Bronchus fibroblast of lung (primary cell): ENCODE measurements at places on chromosomes 4 and X. TPM values are rescaled to one million over a fixed set of nuclear protein-coding genes. Genes with fewer than 3 reads are reported as not detected.

Gene DUSP21
- not detected in 2 replicates for total RNA-seq

Gene SMIM10L2A
- 0.15 and 0.17 TPM in 2 replicates for total RNA-seq

Gene DOCK11
- total RNA-seq, result 13.1 and 13.5 TPM in 2 replicates

Gene HTRA3
- total RNA-seq, result 3.3 and 4.4 TPM in 2 replicates

Gene PNMA6A
- total RNA-seq, result 1.8 and 3.1 TPM in 2 replicates

Gene PFKFB1
- 0.45 TPM in 1 of 2 replicates, not detected in the other for total RNA-seq

Gene FAM47E
- 0.15 and 0.17 TPM in 2 replicates for total RNA-seq

Gene PARM1
- 0.15 and 0.17 TPM in 2 replicates for total RNA-seq

Gene ENPEP
- under 0.01 and 0.15 TPM in 2 replicates for total RNA-seq

Gene MAGEA11
- not detected in 2 replicates for total RNA-seq

Gene FAM47A
- total RNA-seq, result not detected in 2 replicates

Gene FAM9A
- total RNA-seq, result not detected in 2 replicates

Gene COL4A6
- total RNA-seq, result 2.0 and 2.7 TPM in 2 replicates

Gene NSUN7
- total RNA-seq, result 0.67 and 0.74 TPM in 2 replicates

Gene UBQLN2
- 18.2 and 20.2 TPM in 2 replicates for total RNA-seq

Gene TMEM154
- 5.5 and 6.2 TPM in 2 replicates for total RNA-seq

Gene GASK1B
- 2.1 and 3.9 TPM in 2 replicates for total RNA-seq

Gene HPSE
- total RNA-seq, result 0.59 and 1.0 TPM in 2 replicates

Gene CHST7
- 7.9 and 8.9 TPM in 2 replicates for total RNA-seq

Gene SSX2B
- not detected in 2 replicates for total RNA-seq

Gene PAGE2B
- total RNA-seq, result not detected in 2 replicates

Gene PLP1
- under 0.01 and 1.5 TPM in 2 replicates for total RNA-seq

Gene ZRSR2
- total RNA-seq, result 2.1 and 2.2 TPM in 2 replicates

Gene EDA2R
- 2.8 and 3.2 TPM in 2 replicates for total RNA-seq

Gene RPGR
- 4.5 TPM in 2 replicates for total RNA-seq

Gene BEX2
- 0.34 and 0.89 TPM in 2 replicates for total RNA-seq

Gene DGKK
- total RNA-seq, result not detected in 2 replicates

Gene ETDB
- total RNA-seq, result not detected in 2 replicates

Gene FGF16
- 0.15 TPM in 1 of 2 replicates, not detected in the other for total RNA-seq

Gene RTL3
- total RNA-seq, result 0.30 and 0.50 TPM in 2 replicates

Gene IL3RA
- not detected in 2 replicates for total RNA-seq

Gene GPM6B
- 9.4 and 13.2 TPM in 2 replicates for total RNA-seq

Gene MAGED4B
- total RNA-seq, result 27.2 and 36.6 TPM in 2 replicates

Gene RNF212
- total RNA-seq, result 0.30 and 0.34 TPM in 2 replicates

Gene CD40LG
- total RNA-seq, result not detected in 2 replicates

Gene ATP2B3
- total RNA-seq, result not detected in 2 replicates

Gene DCAF4L1
- total RNA-seq, result under 0.01 TPM in 1 of 2 replicates, not detected in the other

Gene ARMCX1
- 27.5 and 34.6 TPM in 2 replicates for total RNA-seq
